ENCODE measurements at places on chromosomes 1 and 21.

GRCh38 chr1:7905262-7905661 is 35.4 kb downstream of the TNFRSF9 start:
- DNase-seq: no peak

DNA sequence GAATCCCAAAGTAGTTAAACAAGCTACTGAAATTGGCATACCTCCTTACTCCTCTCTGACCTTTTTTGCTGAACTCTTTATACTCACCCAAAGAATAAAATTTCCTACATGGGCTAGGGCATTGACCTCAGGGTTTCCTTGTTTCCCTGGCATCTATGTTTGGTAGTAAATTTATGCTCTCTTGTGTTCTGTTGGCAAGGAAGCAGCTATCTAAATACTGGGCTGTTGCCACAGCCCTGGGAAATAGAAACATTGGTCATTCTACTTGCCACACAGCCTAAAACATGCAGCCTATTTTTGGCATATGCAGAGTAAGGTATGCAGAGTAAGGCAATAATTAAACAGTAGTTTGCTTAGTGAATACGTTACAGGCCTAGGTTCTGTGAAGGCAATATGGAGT is 351.4 kb downstream of the HLX start:
- peak; percentile 23 for DNase-seq

- no peak for DNase-seq
Observed at GRCh38 chr21:45259206-45259840, 28.4 kb downstream of the POFUT2 start.

GRCh38 chr1:242842094-242842493 is 317.6 kb upstream of the PLD5 start:
- no peak for DNase-seq

GRCh38 chr1:50060279-50060678 is 36.5 kb upstream of the AGBL4 start:
- no peak for DNase-seq

Measured in amniotic epithelial cell (primary cell).